ENCODE measurements at places on chromosomes 6 and 20. TPM values are rescaled to one million over a fixed set of nuclear protein-coding genes. Genes with fewer than 3 reads are reported as not detected.

GRCh38 chr20:37301120-37301519 lies 11.7 kb downstream of the MANBAL start:
- peaks cover 28% of the 10 kb centered on the region for H3K36me3 ChIP-seq
- no peaks in the 10 kb centered on the region for H3K27me3 ChIP-seq
- peaks cover 6% of the 10 kb centered on the region for H3K4me1 ChIP-seq
- no peak for DNase-seq
- no peak overlapping the region for H3K4me3 ChIP-seq
- no peak overlapping the region for H3K27ac ChIP-seq

GRCh38 chr6:161630674-161631073 lies 356.8 kb upstream of the AGPAT4 start:
- no peaks in the 10 kb centered on the region for H3K27me3 ChIP-seq
- no peaks in the 10 kb centered on the region for H3K4me1 ChIP-seq
- no peak for DNase-seq
- no peaks in the 10 kb centered on the region for H3K36me3 ChIP-seq

The TCF15 gene
- total RNA-seq = not detected

DNA sequence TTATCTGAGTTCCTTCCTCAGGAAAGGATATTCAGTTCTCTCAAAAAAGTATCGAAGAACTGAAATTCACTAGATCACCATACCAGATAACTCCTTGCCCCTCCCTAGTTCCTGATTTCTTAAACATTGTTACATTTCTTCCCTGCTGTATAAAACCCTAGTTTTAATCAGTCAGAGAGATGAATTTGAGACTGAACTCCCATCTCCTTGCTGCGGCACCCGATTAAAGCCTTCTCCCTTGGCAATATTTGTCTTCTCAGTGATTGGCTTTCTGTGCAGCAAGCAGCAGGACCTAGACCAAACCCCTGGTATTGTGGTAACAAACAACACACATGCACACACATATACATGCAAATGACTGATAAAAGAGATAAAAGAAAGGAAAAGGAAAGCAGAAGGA lies 1364.6 kb upstream of the GJE1 start:
- H3K4me1 ChIP-seq = no peaks in the 10 kb centered on the region
- DNase-seq = no peak
- H3K27ac ChIP-seq = no peak overlapping the region
- no peak overlapping the region for H3K4me3 ChIP-seq

- no peaks in the 10 kb centered on the region for H3K4me1 ChIP-seq
- DNase-seq = no peak
- H3K4me3 ChIP-seq = no peak overlapping the region
- H3K27me3 ChIP-seq = no peaks in the 10 kb centered on the region
Observed at GRCh38 chr6:160531826-160532225, 132.2 kb downstream of the LPA start.

DNA sequence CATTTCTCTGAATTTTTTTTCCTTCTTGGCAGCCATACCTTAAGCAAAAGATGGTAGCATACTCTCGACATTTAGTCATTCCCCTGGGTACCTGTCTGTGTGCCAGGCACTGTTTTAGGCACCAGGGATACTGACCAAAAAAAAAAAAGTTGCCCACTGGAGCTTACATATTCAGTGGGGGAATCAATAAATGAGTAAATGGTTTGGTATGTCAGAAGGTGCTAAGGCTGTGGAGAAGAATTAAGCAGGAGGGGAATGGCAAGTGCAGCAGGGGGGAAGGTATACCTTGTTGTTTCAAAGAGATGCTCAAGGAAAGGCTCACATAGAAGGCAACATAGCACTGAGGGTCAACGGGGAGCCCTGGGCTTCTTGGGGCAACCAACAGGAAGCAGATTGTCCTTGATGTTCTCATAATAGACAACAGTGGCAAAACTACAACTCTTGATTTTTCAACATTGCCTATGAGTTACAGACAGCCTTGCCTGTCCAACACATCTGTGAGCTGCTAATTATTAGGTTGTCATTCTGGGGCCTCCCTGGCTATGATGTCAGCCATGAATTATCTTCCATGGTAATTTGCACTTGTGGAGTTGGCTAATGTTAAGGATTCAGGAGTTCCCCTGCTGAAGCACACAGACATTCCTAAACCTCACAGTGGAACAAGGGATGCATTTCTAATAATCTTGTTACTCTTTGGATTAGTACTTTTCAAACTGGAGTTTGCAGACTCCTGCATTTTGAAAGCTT lies 19.6 kb downstream of the NT5E start:
- peaks cover 2% of the 10 kb centered on the region for H3K36me3 ChIP-seq
- no peaks in the 10 kb centered on the region for H3K4me1 ChIP-seq
- no peak for DNase-seq
- no peaks in the 10 kb centered on the region for H3K27me3 ChIP-seq

DNA sequence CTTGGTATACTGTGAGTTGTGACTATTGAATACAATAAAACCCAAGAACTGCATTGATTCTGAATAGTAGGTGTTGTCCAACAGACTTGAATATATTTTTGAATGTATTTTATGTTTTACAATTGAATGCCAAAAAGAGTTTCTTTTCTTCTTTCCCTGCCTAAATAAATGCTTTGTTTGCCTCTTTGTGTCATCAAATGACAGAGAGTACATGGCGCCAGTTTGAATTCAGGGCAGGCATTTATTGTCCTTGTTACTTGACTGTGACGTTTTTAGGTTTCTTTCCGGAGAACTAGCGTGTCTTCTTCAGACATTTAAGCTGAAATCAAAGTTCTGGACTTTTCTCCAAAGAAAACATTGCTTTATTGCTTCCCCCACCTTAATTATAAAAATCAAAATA lies 16.6 kb downstream of the KIF3B start:
- no peak for DNase-seq
- no peak overlapping the region for H3K4me3 ChIP-seq
- H3K27me3 ChIP-seq = no peaks in the 10 kb centered on the region

The EIF2S2 gene
- total RNA-seq = 48.2 TPM

The SPDEF gene
- total RNA-seq = 2.6 TPM

DNA sequence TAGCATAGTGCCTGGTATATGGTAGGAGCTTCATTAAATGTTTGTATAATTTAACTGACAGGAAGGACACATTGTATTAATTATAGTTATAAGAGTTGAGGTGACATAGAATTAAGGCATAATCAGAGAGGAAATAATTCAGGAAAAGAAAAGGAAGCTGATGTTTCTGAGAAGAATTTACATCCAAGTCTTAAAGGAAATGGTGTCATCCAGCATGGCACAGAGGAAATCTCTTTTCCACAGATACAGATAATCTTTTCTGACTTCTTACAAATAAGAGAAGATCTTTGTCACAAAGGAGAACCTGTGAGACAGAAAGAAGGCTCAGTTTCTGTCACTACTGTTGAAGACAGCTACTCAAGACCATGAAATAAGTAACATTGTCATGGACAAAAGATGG lies 222.5 kb downstream of the GJA1 start:
- no peak overlapping the region for H3K27ac ChIP-seq
- no peaks in the 10 kb centered on the region for H3K27me3 ChIP-seq
- H3K4me3 ChIP-seq = no peak overlapping the region
- H3K4me1 ChIP-seq = no peaks in the 10 kb centered on the region
